Stomach (tissue), 19 donors: ENCODE measurements at places on chromosomes 12 and 14. TPM values are rescaled to one million over a fixed set of nuclear protein-coding genes. Genes with fewer than 3 reads are reported as not detected.

Gene SLC38A4
- not detected for total RNA-seq

Gene RIPK3
- 11.2 TPM for total RNA-seq

Gene SERPINA3
- 65.9 TPM for total RNA-seq

Gene EML5
- total RNA-seq: 0.89 TPM
